ENCODE measurements at places on chromosomes 11 and 22.
A peak's percentile ranks its signal among the peaks of the same experiment; 100 is the strongest.

- no peak for DNase-seq
Observed at GRCh38 chr11:75811485-75811884, 3.5 kb upstream of the UVRAG start.

- DNase-seq = no peak
Observed at GRCh38 chr22:29204455-29205183, 1.1 kb upstream of the EMID1 start.

DNA sequence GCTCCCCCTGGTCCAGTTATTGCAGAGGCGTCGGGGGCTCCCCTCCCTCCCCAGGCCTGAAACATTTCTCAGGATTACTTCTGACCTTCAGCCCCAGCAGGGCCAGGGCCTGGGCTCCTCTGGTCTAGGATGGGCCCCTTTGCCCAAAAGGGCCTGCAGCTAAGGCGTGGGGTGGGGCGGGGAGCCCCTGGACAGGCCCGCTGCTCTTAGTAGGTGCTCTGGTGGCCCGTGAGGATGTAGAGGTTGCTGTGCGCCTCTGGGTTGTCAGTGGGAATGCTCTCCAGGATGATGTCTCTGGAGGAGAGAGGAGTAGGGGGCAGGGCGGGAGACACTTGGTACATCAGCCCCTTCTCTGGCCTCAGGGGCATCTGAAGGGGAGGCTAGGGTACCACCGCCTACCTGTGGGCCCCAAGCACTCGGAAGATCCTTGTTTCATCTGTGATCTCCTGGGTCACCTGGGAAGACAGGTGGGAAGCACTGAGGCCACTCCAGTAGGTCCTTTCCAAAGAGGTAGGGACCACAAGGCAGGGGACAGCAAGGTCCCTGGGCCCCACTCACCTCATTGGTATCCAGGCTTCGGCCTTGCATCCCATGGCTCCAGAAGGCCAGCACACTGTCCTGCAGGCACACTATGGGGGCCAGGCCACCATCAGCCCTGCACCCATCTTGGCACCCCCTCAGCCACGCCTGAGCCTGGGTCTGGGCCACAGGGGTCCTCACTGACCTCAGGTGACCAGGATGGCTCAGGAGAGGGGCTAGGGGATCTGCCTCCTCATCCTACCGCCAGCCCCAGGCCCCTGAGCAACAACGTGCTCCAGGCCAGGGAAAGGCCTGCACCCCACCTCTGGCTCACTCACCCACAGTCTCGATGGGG, 11.2 kb upstream of the SF1 start:
- no peak for DNase-seq

DNA sequence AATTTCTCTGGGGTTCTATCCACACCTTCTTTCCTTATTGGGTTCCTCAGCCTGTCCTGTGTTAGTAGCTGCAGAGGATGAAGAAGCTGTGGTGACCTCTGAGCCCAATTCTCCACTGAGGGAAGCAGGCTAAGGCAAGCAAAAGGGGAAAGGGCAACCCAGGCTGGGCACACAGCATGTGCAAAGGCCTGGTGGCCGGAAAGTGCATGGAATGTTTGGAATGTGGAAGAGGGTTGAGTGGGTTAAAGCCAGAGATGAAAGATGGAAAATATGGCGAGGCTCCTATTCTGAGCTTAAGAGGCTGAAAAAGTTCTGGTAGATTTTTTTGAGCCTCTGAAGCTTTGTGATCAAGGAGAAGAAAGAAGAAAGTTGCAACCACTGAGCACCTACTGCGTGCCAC, 247.1 kb downstream of the MIAT start:
- DNase-seq = no peak

GRCh38 chr11:94664346-94664745, 97.2 kb downstream of the PIWIL4 start:
- no peak for DNase-seq

DNA sequence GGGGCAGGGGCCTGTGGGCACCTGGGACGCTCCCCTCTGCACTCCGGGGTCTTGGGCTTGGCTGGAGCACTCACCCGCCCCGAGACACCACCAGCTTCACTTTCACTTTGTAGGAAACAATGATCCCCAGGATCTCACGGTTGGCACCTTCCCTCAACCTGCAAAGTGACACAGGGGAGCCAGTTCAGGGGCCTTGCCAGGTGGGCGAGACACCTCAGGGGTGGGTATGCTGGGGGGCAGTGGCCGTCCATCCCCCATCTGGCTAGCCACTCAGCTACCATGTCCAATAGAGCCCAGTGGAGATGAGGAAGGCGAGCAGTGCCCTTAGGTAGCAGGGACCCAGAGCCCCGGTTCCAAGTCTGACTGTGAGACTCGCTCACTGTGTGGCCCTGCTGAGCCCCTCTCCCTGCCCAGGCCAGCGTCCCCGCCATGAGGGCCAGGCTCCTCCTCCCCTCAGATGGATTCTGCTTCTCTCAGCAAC, 32.3 kb downstream of the TPBGL start:
- DNase-seq = no peak

GRCh38 chr11:67437082-67437808, at the start of gene PTPRCAP:
Gene PTPRCAP (minus strand): TSS chr11:67437682. CDS start chr11:67437619, 63 bp downstream.
- no peak for DNase-seq

DNA sequence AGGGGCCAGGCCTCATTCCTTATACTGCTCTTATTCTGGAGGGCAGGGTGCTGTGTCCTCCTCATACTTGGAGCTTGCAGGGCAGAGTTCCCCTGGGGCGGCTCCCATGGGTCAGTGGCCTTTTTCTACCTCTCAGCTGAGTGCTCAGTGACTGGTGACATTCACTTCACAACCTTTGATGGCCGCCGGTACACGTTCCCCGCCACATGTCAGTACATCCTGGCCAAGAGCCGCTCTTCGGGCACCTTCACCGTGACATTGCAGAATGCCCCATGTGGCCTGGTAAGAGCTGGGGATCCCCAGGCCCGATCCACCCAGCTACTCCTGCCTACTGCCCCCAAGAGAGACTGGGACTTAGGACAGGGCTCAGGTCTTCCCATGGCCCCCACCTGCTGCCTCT, 14.5 kb downstream of the OTOG start:
- no peak for DNase-seq

GRCh38 chr22:20084547-20085413, 4.7 kb downstream of the DGCR8 start:
- DNase-seq = no peak

DNA sequence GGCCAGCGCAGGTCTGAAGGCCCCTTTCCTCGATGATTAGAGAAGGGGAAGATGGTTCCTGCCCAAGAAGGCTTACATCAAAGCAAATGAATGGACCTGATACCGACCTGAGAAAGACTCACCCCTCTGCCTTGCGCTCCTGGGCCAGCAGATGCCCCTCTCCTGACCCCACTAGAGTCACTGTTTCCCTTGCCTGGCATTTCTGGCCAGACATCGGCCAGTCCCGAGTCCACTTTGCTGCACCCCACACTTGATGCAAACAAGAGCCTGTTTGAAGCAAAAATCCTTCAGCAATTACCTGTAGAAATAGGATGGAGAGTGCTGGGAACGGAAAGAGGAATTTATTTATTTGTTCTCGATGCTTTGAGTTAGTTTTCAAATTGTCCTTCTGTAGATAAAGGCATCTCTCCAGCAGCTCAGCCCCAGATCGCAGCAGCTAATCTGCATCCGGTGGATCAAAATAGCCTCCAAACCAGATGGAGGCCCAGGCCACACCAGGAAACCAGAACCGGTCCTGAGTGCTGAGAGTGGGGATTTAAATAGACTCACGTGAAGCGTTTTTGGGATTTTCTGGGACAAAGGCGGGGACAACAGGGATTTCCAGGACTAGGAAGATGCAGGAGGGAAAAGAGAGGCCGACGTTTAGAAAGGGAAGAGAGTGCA, 148.6 kb downstream of the TRIM29 start:
- no peak for DNase-seq

DNA sequence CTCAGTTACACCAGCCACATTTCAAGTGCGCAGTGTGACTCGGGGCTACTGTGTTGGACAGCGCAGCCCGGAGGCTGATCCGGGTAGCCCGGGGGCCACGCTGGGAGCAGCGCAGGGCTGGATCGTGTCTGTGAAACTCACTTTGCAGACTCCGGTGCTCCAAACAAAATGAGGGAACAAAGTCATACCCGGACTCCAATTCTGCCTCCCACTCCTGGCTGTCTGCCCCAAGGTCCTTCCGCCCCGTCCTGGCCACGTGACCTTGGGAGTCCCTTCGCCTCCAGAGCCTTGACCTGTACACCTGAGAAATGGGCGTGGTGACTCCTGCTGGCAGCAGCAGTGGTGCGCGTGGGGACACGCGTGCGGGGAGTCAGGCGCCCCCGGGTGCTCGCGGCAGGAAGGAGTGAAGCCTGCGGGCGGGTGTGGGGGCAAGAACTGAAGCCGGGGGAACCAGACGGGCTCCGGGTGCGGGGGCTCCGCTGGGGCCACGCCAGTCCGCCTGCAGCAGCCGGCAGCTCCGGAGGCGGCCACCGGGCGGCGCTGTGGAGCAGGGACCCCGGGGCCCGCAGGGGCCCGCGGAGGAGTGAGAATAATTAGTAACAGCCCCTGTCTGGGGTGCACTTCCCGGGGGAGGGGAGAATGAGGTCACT, 42.4 kb downstream of the KCNJ4 start:
- DNase-seq = no peak

DNA sequence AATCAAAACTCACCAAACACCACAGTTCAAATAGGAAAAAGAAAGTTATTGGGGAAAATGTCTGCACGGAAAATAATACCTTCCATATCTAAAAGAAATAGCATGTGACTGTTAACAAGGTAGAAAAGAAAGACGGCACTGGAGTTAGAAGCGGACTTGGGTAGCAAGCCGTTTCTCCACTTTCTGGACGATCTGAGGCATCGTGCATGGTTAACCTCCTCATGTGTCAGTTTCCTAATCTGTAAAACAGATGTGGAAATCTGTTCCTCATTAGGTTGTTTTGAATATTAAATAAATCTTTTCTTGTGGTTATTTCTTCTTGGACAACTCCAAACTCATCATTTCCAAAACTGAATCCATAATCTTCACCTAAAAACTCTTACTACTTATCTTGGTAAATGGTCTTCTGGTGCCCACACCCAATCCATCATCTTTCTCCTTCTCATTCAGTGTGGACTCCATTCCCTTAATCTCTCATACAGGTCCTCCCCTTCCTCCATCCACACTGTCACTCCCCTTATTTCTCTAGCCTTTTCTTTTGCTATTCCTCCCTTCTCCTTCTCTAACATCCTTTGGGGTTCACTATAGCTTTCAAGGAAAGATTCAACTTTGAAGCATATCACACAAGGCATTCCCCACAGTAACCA, 53.5 kb downstream of the VSIG10L2 start:
- no peak for DNase-seq

- DNase-seq = no peak
Observed at GRCh38 chr22:29259253-29259899, 8.4 kb downstream of the RHBDD3 start.

DNA sequence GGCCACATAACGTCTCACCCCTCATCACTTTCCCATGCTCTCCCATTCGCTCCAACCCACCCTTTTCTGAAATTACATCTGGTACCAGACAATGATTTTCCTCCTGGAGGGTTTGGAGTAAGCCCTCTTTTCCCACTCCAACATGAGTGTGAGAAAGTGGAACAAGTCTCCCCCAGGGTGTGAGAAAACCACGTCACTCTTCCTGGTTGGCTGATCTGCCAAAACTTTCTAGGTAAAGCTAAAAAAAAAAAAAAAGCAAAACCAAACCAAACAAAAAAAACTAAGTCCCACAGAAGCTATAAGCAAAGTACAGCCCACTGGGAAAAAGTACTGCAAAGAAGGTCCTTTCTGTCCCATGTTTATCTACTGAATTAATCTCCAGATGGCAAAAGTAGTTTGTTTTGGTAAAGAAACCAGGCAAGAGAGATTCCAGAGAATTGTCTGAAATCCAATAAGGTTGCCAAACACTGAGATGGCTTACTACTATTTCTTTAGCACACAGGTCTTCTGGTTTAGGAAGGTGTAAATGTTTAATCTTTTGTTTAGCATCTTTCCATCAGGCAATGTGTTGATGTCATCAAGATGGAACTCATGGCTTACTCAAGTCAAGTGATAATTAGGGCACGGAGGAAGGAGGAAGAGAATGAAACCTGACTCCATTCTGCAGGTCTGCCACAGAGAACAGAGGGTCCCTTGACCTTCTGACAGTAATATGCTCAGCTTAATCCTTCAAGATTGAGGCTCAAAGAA, 395.6 kb downstream of the LARGE1 start:
- no peak for DNase-seq

DNA sequence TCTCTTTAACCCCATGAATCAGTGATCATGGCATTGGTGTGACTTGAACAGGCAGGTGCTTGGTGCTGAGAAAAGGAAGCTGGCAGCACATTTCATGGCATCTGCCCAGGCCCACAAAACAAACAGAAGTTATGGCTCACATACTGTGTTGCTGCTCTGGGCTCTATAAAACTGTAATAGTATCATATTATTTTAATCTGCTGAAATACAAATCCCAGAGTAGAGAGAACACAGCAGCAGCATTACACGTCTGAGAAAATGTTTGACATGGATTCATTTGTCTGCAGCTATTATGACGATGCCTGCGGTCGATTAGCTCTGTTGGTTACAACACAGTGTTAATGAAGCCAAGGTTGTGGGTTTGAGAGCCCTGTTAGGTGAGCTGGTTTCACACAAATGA, 80.8 kb downstream of the ALX4 start:
- DNase-seq = peak; percentile 60

DNA sequence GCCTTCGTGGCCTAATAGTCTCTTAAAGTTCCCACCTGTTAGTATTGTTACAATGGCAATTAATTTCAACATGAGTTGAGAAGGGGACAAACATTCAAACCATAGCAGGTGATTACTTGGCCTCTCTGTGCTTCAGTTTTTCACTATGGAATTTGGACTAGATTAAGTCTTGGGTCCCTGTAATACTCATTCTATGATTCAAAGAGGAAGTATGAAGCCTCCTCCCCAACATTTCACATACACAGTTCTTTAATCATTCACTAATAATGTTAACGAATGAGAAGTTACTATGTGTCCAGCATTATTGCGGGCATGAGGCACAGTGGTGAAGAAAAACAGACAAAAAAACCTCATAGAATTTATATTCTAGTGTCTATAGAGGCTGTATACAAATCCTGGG, 19.9 kb upstream of the USP47 start:
- DNase-seq = no peak

GRCh38 chr22:44244265-44244822, 63.6 kb downstream of the PARVG start:
- DNase-seq = no peak

GRCh38 chr11:2300290-2300935, 1.3 kb downstream of the C11orf21 start:
- no peak for DNase-seq

- no peak for DNase-seq
Observed at GRCh38 chr22:44247346-44247745, 65.4 kb downstream of the SHISAL1 start.

GRCh38 chr22:35726933-35727332, 9.3 kb downstream of the APOL5 start:
- DNase-seq = no peak

DNA sequence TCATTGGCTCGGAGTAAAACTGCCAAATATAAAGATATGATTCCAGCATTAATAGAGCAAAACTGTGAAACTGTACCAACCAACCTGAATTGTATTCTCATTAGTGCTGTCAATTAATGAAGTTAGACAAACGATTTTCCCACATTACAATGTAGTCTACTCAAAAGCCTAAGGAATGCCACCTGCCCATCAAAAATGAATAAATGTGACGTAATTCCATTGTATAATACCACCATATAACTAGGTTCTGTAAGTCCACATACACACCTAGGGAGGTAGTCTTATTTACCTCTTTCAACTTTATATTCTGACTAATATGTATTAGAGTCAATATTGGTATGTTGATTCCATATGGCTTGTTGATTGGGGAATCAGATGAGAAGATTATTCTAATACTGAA, 76.2 kb downstream of the FAM76B start:
- DNase-seq = no peak
